MV-4-11 (cell line): ENCODE measurements at places on chromosomes 5 and 9.

DNA sequence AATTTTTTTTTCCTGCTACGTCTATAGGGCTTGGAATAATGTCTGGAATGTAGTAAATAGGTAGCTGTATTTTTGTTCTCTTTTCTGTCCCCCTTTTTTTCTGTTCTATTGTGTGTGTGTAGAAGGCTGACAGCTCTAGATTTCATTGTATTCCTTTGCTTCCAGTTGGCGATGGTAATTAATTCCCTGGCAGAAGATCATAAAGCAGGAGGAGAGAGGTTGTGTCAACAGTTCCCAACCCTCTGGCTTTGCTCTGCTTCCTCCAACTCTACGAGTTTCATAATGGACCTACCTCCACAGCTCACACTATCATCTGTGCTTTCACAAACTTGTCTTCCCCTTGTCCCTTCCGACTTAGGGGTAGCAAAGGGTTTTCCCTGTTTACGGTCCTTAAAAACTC, 117.9 kb upstream of the CDH18 start:
- DNase-seq, result no peak

DNA sequence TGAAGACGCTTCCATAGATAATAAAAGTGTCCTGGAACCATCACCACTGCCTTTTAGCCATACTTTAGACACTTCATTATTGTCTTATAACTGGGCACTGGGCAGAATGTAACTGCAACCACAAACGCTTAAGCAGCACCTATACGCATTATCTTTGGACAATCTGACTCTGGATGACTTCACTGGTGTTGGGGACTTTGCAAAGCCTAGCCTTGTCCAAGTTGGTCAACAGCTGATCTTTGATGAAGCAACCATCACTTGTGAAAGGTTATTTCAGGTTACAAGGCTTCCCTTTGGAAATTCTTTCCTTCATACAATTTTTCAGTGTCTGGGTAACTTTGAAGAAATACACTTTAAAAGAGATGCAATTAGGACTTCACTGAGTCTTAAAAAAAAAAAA, 77.8 kb upstream of the ZNF462 start:
- DNase-seq, result no peak

- DNase-seq, result no peak
Measured at GRCh38 chr5:1270933-1271914, 23.6 kb downstream of the TERT start.

DNA sequence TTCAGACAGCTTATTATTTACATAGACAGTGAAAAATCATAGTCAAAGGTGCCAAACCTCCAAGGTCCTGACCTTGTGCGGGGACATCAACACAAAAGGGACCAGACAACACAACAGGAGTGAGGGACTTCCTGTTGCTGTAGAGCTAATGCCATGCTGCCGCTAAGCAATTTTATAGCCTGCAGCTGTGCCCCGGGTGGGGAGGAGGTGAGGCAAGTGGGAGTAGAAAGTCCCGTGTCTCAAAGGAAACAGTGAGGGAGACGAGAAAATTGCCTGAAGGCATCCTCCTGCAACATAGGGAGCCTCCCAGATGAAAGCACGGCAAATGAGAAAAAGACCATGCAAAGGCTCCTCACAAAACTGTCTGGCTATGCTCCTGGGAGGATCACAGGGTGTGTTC, 58.8 kb downstream of the CAAP1 start:
- peak; percentile 17 for DNase-seq
